ENCODE measurements at places on chromosomes 2 and 18.

GRCh38 chr2:219477815-219478214 is 20.9 kb upstream of the GMPPA start:
- no peak for DNase-seq

GRCh38 chr18:1779587-1779986 is 791.7 kb downstream of the METTL4 start:
- DNase-seq, result no peak

- DNase-seq, result no peak
Measured at GRCh38 chr2:128304715-128305554, 13.7 kb downstream of the HS6ST1 start.

DNA sequence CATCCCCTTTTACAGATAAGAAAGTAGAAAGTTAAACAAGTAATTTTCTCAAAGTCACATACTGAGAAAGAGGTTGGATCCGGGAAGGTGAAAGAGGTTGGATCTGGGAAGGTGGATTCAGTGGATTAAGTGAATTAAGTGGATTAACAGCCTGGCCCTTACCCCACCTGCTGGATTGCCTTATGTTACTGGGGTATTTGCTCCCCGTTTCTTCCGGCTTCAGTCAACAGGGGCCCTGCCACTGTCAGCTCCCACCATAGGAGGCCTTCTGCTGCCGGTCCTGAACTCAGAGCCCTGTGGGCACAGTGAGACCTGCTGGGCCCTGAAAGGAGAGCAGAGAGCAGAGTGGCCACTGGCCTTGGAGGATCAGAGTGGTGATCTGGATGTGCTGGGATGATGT is 113.2 kb downstream of the VAPA start:
- DNase-seq, result no peak

GRCh38 chr2:204389120-204389519 is 156.2 kb upstream of the PARD3B start:
- DNase-seq, result no peak

- no peak for DNase-seq
Measured at GRCh38 chr2:217935235-217935879, 67.4 kb downstream of the TNS1 start.

DNA sequence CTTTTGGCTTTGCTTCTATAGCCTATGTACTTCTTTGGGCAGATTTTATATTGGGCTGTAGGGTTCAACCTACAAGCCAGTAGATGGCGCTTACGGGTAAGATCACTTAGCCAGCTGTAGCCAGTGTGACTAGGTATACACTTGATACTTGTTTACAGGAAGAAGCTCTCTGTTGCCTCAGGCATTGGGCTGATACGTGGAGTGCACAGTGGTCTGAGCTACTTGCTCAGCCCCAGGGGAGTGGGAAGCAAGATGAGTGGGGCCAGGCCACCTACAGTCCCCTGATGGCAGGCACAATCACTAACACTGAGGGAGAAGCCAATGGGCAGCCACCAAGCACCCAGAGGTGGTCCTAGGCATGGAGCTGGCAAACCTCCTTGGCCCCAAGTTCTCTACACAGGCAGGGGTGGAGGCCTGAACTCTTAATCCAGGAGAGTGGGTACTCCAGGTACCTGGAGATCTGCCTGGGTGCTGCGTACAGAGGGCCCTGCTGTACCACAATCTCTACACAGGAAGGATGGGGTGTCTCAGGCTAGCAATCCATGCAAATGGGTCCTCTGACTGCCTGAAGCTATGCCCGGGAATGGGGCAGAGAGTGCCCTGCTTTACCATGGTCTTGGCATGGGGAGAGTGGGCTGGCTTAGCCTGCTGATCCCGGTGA is 122.2 kb downstream of the NCOA1 start:
- peak; percentile 30 for DNase-seq

DNA sequence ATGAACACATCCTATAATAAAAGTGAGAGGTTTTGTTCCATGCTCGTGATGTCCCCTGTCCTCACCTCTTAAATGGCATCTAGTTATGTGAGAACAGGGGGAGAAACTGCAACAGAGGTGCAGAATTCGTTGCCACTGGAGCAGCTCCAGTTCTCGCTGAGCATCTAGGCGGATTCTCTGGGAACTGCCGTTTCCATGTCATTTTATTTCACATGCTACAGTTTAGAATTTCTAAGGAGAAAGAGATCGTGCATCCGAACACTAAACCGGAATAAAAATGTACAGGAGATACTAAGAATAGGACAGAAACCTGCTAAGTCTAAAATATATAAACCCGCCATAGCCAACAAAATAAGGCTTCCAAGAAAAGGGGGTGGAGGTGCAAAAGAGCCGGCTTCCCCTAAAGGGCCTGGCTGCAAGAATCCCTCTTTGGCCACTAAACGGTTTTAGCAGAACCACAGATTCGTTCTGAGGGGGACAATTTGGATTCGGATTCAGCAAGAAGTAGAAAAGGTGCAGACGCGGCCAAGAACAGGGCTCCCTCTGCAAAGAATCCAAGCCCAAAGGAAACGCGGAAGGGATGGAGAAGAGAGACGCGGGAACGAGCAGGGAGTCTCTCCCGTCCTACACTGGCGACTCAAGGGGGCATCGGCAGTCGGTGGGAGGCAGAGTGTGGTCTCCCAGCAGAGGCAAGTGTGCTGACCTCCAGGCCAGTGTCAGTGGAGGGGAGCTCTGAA is 1.3 kb downstream of the TMEM163 start:
- no peak for DNase-seq

- peak; percentile 60 for DNase-seq
Measured at GRCh38 chr2:110804915-110805314, 72.5 kb downstream of the ACOXL start.

GRCh38 chr2:105188343-105188742 is 53.2 kb upstream of the GPR45 start:
- no peak for DNase-seq

DNA sequence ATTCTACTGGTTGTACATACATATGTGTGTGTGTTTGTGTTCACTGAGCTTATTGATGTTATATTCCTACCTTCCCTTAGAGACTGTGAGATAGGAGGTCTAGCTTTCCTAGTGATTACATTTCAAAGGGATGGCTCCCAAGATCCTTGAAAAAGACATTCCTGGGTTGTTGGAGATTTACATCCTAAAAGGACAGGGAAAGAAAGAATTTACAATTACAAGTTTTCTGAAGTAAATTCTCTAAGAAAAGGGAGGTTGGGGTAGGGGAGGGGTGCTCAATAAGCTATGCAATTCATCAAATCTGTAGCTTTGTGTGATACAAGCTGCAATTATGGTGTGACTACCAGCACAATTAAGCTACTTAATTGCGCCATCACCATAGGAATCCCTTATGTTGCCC is 284.3 kb downstream of the NUP35 start:
- DNase-seq, result no peak

DNA sequence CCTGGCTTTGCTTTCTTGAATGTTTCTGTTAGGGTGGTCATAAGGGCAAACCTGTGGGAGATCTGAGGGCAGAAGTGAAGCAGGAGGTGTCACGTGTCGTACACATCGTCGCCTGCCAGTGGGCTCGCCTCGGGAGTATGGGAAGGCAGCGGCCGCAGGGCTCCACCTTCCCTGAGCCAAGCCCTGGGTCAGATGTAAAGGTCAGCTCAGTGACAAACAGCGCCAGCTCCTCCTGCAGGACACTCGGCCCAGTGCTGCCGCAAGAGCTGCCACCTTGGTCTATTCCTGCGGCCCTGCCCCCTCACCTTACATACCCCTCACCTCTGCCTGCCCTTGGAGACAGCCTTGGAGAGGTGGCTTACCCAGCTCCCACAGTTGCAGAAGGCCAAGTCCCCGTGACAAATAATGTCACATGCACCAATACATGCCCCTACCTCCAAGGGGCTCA is 64.2 kb downstream of the PSMG2 start:
- DNase-seq, result no peak

- DNase-seq, result no peak
Measured at GRCh38 chr18:12960395-12960794, 12.6 kb downstream of the SEH1L start.

DNA sequence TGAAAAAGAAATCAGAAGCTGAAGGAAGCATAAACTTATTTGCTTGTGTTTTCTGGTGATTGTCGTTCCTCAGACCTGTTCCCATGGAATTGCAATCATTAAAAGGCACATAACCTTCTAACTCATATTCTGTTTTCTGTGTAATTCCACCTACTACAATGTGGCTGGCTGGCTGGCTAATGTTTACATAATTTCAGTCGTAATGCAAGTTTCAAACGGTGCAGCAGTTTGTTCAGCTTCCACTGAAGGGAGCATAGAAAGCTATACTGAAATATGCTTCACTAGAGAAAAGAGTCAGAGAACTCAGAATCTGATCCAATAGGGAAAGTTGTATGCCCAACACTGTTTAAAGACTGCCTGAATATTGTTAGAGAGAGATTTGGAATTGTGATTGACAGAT is 27.1 kb upstream of the SCN7A start:
- DNase-seq, result no peak

GRCh38 chr2:201580486-201580885 is 62.8 kb downstream of the TMEM237 start:
- DNase-seq, result no peak
